ENCODE measurements at places on chromosomes 2 and 18.
A peak's percentile ranks its signal among the peaks of the same experiment; 100 is the strongest.

GRCh38 chr18:42545825-42546224 lies 569.7 kb downstream of the RIT2 start:
- DNase-seq, result no peak

DNA sequence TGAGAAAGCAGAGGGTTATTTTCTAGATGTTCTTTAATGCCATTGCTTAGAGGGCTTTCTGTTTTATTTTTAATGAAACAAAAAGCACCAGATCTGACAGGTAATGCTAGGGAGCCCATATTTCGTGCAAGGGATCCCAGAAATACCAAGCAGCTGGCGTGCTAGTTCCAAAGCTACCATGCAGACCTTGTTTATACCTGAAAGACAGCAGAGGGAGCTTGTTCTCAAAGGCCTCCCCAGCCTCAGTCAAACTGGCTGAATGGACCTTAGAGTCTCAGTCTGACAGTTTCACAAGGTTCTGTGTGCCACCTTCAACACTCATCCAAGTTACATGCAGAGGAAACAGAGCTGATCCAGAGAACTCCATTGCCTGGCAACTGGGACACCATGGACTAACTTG lies 48.6 kb downstream of the GALNT14 start:
- no peak for DNase-seq

GRCh38 chr2:196836440-196836839 lies 27.3 kb upstream of the C2orf66 start:
- DNase-seq, result no peak

DNA sequence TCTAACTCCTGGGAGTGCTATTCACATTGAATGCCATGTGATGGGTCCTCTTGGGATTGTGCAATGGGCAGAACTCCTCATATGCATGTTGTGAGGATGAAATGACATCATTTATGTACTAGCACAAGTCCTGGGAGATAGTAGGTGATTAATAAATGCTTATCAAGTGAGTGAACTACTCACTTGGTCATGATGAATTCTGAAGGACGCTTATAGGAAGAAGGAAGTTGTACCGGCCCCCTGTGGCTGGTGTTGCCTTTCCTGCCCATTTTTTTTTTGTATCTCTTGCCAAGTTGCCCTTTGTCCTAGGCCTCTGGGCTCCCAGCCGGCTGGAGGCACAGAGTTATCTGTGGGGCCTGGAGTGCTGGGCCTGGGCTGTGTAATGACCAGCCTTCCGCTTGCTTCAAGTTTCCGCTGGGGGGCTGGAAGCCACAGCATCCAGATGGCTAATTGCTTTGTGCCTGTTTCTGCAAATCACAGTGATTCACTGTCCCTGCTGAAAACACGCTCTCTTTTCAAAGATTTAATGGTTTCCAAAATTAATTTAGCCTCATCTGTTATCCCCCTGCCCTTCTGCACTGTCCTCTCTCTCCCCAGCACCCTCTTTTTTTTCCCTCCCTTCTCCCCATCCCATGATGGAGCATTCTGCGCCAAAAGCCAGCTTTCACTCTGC lies 33.7 kb upstream of the MRPL33 start:
- no peak for DNase-seq

GRCh38 chr2:138501425-138502254 lies at the start of gene SPOPL:
Gene SPOPL, plus strand, starts transcription at chr2:138501770. Its CDS starts 48,447 bp downstream, at chr2:138550217.
- peak; percentile 95 for DNase-seq
